Aorta (tissue), 5 donors: ENCODE measurements at places on chromosomes 13 and 19. TPM values are rescaled to one million over a fixed set of nuclear protein-coding genes. Genes with fewer than 3 reads are reported as not detected.

DNA sequence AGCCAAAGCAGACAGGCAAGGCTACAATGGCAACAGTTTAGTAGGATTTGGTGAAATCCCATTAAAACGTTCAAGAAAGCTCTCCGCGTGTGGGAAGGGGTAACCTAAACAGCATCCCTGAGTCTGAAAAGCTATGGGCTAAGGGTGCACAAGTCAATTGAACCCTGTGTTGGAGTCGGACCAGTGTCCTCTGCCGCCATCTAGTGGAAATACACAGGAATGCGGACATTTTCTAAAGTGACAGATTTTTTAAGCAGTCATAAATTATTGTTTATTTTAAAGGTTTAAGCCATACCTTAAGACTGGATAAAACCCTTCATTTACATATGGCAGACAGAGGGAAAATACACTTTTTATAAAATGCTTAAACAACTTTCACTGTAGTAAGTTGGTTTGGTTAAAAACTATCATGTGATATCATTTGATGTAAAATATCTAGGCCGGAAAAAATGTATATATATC lies 26.5 kb upstream of the LSM14A start:
- no peaks in the 10 kb centered on the region for H3K36me3 ChIP-seq
- no peaks in the 10 kb centered on the region for H3K4me1 ChIP-seq
- no peak overlapping the region for H3K27ac ChIP-seq
- no peak overlapping the region for H3K4me3 ChIP-seq

GRCh38 chr13:29816715-29817114 lies 33.7 kb downstream of the UBL3 start:
- no peaks in the 10 kb centered on the region for H3K36me3 ChIP-seq
- DNase-seq, result no peak
- H3K27me3 ChIP-seq, result no peaks in the 10 kb centered on the region
- no peak overlapping the region for H3K4me3 ChIP-seq
- H3K27ac ChIP-seq, result no peak overlapping the region

GRCh38 chr19:15448778-15449619 lies 757 bp downstream of the WIZ start:
- H3K4me1 ChIP-seq, result peaks cover 1% of the 10 kb centered on the region
- no peak overlapping the region for H3K27ac ChIP-seq

GRCh38 chr19:19271828-19272599 lies 1.1 kb downstream of the TM6SF2 start:
- no peak overlapping the region for H3K27ac ChIP-seq
- H3K27me3 ChIP-seq, result no peaks in the 10 kb centered on the region
- H3K36me3 ChIP-seq, result no peaks in the 10 kb centered on the region
- DNase-seq, result no peak
- no peak overlapping the region for H3K4me3 ChIP-seq

Gene ZNF709
- total RNA-seq, result 5.8 TPM
